Kidney capillary endothelial cell (primary cell): ENCODE measurements at places on chromosomes 6 and 20.

DNA sequence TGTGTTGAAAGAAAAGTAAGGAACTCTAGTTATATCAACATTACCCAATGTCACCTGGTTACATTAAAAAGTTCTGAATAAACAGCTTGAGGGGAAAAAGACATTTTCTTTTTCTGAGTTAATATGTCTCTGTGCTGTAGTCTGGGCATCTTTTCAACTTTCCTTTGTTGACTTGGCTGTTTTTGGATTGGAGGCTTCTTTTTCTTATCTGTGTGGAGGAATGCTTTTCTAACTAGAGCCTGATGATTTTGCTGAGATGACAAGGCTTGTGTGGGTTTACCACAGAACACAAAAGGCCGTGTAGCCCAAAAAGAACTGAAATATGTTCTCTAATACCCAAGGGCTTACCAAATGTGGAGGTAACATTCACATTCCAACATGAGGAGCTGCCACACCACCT lies 161.8 kb downstream of the KCNQ5 start:
- DNase-seq = no peak

- DNase-seq = no peak
These were observed 688.6 kb downstream of the CBLN4 start for GRCh38 chr20:55316753-55317152.

- no peak for DNase-seq
These were observed 15.8 kb downstream of the MAN1A1 start for GRCh38 chr6:119333707-119334295.

- DNase-seq = no peak
These were observed 63.3 kb downstream of the HDGFL1 start for GRCh38 chr6:22632581-22633145.

DNA sequence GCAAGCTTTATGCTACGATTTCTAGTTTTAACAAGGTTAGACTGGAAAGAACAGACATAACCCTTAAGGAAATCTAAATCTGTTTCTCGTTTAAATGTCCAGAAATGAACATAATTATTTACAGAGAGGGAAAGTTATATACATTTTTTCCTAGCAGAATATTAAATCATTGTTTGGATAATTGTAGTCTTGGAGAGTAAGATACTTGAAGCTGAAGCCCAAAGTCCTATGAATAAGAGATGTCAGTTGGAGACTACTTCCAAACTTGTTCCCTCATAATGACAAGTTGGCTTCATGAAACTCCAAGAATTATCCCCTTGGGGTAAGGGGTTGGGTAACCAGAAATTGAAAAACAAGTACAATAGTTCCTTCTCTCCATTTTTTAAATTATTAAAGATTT lies 911.1 kb upstream of the MAN1A1 start:
- DNase-seq = no peak

- no peak for DNase-seq
These were observed 26.2 kb downstream of the UTRN start for GRCh38 chr6:144311361-144311760.

- DNase-seq = no peak
These were observed 34.3 kb upstream of the TCF21 start for GRCh38 chr6:133854364-133855275.
